COLO829 (cell line): ENCODE measurements at places on chromosomes 5 and 9.

GRCh38 chr5:177496727-177497291 lies 595 bp downstream of the PDLIM7 start:
- peak; percentile 42 for DNase-seq

DNA sequence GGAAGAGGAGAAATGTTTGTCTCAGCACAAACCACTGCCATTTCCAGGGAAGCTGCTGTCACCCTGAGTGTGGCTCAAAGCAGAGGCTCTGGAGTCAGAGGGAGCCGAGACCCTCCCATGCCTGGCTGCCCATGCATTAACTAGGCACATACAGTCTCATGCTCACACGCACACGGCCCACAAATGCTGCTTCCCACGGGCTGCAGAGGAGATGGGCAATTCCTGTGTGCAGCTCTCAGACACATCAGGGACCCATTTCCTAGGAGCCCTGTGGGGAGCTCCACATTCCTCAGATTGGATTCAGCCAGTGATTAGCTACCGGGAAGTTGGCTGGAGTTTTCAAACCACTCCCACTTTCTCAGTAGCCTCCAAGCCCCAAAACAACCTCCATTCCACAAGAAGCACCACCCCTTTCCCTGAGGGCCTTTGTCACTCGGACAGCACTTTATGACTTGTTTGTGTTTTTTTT lies 9.1 kb upstream of the PTGES start:
- no peak for DNase-seq

DNA sequence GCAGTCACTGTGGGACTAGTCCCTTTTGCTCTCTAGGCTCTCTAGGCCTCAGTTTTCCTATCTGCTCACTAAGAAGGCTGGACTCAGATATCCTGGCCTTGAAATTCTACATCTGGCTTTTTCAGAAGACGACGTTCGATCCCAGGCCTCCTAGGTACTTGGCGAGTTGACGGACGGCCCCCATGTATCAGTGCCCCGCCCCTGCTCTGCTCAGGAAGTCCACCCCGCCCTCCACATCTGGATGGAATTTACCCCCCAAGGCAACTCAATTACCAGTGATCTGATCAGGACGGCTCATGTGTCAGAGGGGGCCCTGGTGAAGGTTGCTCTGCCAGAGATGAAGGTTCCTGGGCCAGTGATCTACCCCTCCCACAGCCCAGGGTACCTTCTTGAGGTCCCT lies 44.1 kb upstream of the SYNPO start:
- no peak for DNase-seq

DNA sequence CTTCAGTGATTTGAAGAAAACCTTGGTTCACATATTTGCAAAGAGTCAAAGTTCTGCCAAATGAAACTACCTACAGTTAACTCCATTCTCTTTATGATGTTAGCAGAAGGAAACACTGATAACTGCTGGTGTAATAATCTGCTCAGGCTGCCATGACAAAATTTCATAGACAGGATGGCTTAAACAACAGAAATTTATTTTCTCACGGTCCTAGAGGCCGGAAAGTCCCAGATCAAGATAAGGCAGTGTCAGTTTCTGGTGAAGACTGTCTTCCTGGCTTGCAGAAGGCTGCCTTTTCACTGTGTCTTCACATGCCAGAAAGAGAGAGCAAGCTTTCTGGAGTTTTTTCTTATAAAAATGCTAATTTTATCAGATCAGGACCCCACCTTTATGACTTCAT lies 102.4 kb upstream of the PARP8 start:
- no peak for DNase-seq

GRCh38 chr5:132089363-132089762 lies 15.8 kb downstream of the CSF2 start:
- no peak for DNase-seq

DNA sequence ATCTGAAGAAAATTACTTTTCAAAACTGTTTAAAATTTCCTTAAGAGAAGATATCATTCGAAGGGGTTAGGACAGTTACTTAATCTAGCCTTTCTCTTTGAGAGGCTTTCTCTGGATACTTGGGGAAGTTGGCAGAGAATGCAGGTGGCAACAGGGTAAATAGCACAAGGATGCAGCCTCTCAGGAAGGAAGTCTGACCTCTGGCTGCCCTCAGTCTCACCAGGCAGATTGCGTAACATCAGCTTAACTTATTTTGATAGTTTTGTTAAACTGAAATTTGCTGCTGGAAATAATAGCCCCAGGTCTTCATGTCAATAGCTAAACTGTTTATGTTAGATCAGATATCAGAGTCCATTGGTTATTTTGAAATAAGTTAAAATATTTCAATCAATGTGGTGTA lies 20.4 kb downstream of the CCDC192 start:
- peak; percentile 4 for DNase-seq

DNA sequence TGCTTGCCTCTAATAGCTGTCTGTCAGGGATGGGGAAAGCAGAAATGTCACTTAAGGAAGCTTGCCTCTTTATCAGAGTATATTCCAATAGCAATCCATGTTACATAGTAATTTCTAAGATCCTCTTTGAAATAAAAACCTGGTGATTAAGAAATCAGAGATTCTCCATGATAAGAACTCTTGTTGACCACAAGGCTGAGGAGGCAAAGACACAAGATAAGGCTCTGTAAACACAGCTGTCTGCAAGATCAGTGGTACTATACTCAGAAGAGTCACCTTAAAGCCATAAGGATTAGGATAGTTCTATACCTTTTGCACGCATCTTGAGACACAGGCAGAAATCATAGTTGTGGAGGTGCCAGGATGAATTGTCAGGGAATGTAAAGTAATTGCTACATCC lies 40.3 kb downstream of the HEXB start:
- no peak for DNase-seq

DNA sequence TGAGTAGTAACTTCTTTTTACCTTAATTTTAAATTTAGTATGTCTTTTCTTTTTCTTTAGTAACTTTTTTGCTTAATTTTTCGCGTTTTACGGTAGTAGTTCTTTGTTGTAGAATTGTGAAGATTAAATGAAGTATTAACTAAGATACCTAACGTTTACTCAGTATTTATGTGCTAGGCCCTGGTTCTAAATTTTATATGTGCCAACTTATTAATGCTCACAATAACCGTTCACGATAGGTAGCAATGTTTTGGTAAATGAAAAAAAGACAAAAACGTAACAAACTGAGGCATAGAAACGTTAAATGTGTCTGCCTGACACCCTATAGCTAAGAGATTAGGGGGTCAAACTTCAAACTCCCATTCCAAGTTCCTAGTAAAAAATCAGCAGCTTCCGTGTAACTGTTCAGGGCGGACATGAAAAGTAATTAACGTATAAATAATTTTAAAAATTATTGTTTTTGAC lies 1.2 kb downstream of the MRPS30 start:
- no peak for DNase-seq

GRCh38 chr9:83933790-83934189 lies 12.6 kb upstream of the KIF27 start:
- DNase-seq: no peak

DNA sequence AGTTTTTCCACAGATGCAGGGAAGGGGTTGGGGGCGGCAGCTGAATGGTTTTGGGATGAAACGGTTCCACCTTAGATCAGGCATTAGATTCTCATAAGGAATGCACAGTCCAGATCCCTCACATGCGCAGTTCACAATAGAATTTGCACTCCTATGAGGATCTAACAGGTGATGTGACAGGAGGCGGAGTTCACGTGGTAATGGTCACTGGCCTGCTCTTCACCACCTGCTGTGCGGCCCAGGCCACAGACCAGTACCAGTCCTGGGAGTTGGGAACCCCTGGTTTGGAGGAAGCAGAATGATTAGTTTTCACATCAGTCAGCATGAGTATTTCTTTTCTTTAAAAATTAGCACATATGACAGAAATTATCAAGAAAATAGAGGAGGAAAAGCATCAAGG lies 26.3 kb downstream of the ANP32B start:
- no peak for DNase-seq

DNA sequence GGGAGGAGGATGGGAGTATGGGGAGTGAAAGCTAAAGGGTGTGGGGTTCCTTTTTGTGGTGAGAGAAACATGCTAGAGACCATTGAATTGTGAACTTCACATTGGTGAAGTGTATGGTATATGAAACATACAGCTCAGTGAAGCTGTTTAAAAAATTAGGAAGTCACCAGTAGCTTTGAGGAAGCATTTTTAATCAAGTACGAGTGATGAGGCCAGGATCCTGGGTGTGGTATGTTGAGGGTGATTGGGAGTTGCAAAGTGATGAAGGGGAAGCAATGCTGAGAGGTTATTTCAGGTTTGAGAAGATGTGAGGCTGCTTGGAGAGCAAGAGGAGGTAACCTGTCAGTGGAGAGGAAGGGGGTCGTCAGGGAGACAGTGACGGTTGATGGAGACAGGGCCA lies 22.7 kb upstream of the CLK4 start:
- DNase-seq: no peak

- DNase-seq: no peak
These were observed 7.0 kb downstream of the ADGRD2 start for GRCh38 chr9:124457079-124457886.

DNA sequence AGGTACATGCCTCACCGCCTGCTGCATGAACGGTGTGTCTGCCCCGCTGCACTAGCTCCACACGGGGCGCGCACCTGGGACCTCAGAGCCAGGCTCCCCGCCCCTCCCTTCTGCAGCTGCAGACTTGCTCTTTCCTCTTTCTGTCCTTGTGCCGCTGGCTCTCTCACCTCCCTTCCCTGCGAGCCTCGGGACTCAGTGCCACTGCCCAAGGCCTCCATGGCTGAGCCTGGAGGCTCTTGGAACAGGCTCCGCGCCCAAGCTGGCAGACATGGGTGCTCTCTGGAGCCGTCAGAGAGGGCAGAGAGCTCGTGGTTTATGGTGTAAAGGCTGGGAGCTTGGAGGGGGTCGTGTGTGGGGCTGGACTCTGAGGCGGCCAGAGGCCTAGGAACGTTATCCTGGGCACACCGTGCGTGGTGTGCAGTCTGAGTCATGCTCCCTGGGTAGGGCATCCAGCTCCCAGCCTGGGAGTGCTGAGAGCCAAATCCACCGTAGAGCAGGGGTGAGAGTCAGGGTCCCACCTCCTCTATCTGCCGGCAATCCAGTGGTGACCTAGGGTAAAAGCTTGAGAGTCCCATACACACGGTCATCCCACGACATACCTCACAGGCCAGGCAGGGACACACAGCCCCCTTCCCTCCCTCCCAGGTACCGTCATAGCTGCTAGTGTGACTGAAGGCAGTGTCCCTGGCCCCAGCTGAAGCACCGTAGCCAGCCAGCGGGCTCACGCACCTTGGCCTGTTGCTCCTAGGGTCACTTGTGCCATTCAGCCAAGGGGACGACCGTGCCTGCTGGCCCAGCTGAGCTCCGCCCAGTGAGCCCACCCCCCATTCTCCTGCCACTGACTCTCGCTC lies 22.4 kb downstream of the GOLGA2 start:
- no peak for DNase-seq

GRCh38 chr5:135133698-135134515 lies 99.9 kb upstream of the PITX1 start:
- DNase-seq: no peak
